ENCODE measurements at places on chromosomes 2 and 18.
A peak's percentile ranks its signal among the peaks of the same experiment; 100 is the strongest.

DNA sequence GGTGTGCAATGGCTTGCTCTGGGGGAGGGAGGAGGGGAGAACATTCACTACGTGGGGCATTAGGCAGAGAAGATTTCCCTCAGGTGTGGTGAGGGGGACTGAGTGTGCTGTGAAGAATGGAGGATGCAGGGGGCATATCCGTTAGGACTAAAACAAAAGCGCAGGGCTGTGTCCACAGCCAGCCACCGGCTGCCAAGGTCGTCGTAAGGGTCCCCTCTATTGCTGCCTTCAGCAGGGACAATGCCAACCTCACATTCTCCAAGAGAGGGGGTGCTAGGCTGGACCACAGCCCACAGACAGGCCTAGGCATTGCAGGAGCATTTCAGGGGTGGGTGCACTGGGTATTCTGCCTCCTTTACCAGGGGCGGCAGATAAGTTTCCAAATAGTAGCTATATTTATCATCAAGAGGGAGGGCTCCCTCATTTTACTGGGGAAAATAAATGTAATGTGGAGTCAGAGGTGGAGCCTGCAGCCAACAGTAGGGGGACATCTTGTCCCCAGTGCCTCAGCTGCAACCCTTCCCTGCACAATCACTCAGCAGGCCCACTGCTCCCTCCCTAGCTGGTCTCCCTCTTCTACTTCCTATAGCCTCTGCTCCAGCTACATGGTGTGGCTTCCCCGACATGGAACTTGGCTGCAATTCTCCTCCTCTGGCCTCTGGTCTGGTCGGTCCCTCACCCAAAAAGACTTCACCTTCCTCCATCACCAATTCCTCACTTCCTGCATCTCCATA lies 74.9 kb upstream of the OTOF start:
- DNase-seq, result no peak

DNA sequence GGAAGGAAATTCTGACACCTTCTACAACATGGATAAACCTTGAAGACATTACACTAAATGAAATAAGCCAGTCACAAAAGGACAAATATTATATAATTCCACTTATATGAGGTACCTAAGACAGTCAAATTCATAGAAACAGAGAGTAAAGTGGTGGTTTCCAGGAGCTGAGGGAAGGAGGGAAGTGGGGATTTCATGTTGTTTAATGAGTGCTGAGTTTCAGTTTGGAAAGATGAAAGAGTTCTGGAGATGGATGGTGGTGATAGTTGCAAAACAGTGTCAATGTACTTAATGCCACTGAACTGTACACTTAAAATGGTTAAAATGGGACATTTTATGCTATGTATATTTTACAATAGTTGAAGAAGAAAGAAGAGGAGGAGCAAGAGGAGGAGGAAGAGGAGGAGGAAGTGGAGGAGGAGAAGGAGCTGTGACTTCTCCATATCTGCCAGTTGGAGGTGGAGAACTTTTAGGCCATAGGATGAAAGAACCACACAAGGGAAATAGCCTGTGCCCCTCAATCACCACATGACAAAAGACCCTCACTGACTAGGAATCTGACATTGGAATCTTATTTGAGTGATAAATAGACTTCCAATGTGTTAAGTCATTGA lies 55.3 kb upstream of the LGALSL start:
- DNase-seq, result no peak

DNA sequence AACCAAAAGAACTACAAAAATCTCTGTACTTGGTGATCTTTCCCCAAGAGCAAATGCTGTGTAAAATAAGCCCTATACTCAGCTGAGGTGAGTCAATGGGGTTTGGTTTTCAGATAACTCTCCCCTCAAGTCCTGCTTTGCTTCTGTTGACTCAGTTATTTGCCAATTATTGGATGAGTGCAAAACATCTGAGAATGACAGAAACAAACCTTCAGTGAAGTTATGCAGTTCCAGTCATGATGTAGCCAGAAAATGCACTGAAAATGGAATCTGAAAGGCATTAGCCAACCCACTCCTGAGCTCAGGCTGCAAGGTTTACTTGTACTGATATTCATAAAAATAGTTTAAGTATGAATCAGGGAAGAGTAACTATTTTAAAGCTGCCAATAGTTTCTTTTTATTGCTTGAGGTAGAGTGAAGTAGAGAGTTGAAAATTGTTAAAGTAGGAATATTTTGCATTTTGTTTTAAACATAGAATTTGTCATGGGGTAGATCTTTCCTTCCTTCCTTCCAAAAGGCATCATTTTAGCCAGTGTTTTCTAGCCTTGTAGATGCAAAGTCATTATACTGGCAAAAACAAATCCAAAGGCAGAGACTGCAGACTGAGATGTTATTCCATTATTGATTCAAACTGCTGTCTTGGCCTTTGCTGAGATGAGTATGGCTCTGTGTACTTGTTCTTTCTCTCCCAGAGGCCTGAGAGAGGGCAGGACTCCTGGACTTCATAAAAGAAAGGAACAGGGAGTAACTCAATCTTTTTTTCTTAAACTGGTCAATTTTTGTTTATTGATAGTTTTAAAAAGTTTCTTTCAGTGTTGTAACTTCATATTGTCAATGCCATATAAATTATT lies 215.3 kb downstream of the RND3 start:
- DNase-seq, result no peak

GRCh38 chr2:235675678-235676535 lies 182.1 kb downstream of the AGAP1 start:
- DNase-seq, result no peak

GRCh38 chr2:230203110-230203676 lies 16.6 kb downstream of the SP110 start:
- no peak for DNase-seq

DNA sequence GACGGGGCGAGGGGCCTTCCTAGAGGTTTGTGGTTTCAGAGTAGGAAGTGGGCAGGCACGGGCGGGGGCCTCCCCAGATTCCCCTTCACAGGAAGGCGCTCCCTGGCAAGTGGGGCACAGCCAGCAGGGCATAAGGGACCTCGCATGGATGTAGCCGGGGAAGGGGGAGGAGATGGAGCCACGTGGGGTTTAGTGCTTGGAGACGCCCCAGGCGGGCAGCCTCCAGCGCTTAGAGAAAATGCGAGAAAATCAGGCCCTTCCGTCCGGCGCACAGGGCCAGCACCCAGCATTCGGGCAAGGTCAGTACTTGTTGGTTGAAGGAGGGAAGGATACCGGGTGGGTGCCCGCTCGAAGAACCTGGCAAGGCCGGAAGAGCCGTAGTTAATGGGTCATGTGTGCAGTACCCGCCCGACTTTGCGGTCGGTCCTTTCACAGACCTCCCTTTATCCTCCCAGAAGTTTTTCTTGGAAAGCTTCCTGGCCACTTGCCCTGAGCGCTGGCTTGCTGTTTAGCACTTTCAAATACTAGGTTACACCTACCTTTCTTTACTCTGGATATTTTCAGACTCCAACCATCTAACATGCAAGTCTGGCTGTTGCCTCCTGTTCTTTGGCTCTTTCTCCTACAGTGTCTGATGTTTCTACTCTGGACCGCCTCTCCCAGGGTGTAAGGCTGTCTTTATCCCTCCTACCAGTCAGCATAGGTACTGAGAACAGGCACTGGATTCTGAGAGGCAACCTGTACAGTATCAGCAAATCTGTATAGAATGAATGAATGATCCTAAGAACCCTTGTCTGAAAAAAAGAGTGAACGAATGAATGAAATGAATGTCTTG lies 78.1 kb downstream of the CIB4 start:
- DNase-seq, result peak; percentile 75

GRCh38 chr2:86143926-86144685 lies 38.1 kb downstream of the PTCD3 start:
- DNase-seq, result no peak

- no peak for DNase-seq
These were observed 1.6 kb upstream of the KLF7 start for GRCh38 chr2:207167099-207167923.

DNA sequence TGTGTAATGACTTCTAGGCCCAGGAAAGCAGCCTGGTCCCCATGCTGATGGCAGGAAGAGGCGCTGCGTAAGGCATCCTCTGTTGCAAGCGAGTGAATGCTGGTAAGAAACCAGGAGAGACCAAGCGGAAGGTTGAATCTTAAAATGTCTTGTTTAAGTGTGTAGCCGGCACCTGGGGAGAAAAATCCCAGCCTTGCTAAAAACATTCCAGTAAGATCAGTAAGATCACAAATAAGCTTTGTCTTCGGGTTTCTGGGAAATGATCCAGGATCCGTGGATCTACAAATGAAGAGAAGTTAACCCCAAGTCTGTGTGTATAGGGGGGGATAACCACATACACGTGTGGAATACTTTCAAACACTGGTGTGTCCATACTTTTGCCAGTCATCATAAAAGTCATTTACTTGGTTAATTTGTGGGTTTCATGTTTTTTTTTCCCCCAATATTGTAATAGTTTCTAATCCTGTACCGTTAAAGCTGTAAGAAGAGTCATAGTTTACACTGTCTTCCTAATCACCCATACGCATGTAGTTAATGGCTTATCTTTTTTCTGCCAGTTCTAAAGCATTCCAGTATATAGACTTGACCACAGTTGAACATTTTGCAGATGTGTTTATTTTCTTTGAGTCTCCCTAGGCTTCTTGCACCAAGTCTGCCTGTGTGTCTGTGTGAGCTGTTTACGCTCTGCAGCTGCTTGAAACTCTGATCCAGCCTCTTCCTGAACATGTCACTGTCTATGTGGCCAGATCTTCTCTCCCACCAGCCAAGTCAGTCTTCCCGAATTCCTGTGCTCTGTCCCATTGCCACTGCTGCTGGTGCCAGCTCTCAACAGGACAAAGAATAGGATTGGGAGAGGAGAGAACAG lies 135.9 kb upstream of the ARL4C start:
- DNase-seq, result no peak

DNA sequence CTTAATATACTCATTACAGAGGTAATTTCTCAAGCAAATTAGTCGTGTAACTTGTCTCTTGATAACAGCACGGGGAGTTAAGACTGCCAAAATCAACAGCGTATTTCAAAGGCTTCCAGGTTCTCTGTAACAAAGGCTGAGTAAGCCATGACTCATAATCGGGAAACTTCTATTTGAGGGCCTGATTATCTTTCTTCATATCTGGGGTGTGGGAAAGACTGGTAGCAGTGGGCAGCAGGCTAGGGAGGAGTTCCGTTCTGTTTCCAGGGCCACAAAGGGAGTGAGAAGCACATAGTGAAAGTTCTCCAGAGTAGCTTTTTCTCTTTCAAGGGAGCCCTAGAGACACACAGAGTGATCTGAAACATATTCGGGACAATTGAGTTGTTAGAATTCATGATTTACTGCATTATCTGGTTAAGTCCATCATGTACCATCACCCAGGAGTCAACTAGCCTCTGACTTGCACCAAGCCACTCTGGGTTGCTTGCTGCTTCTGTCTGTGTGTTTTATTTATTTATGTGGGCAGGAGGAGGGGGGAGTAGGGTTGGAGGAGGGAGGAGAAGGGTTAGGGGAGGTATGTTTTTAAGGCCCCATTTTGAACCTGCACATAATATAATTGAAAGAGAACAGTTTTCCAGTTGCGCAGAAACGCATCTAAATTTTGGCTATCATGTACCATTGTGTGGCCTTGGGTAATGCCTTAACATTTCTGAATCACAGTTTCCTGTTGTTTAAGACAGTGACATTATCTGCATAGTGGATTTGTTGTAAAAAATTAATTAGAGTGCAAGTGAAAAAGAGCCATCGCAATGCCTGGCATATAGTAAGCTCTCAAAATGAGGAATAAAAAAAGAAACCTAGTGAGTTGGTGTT lies 80.5 kb upstream of the ITPRID2 start:
- DNase-seq, result no peak

- no peak for DNase-seq
These were observed 67.8 kb downstream of the PTGR3 start for GRCh38 chr18:75141166-75141565.
